HCEC 1CT (cell line): ENCODE measurements at places on chromosomes 1 and 21.

- no peak for DNase-seq
Observed at GRCh38 chr1:25019337-25020172, 89.5 kb upstream of the RUNX3 start.

- no peak for DNase-seq
Observed at GRCh38 chr1:41006942-41007865, 14.3 kb downstream of the SLFNL1 start.

- DNase-seq: no peak
Observed at GRCh38 chr1:163442895-163443294, 121.1 kb downstream of the NUF2 start.

- no peak for DNase-seq
Observed at GRCh38 chr1:81126989-81127581, 673.6 kb upstream of the ADGRL2 start.

DNA sequence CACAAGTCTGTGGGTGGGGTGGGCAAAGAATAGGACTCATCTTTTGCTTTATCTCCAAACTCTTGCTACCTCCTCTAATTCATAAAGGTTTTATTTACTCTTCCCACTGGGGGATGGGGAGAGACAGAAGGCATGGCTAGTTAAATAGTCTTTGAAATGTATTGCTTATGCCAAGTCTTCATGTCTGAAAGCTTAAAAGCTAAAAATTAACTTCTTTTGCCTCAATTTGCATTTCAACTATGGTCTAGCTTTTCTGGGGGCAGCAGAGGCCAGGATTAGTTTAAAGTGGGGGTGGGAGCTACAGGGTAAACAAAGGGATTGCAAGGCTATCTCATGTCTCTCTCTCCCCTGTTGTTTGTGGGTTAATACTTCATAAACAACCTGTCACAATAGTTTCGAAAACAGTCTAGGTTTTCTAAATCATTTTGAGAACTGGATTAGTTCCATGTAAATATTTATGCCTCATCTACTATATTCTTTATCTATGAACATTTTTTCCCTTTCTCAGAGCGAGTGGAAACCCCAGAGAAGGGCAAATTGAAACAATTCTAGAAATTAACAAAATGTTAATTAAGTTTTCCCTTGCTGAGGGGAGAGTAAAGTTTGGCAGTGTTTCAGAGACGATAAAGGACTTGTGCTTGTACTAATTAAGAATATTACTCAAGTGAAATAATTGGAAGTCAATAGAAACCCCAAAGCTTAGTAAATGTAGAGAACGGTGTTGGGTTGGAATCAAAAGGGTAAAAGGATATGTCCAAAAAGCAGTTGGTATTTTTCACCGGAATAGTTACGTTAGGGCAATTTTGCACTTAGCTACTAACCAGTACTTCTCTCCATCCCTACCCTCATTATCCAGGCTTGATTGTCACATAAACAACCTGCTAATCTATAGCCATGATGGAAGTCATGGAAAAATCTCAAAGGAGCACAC is 182.2 kb downstream of the GIPC2 start:
- no peak for DNase-seq

GRCh38 chr1:11466416-11466815 is 12.5 kb upstream of the DISP3 start:
- DNase-seq: no peak

DNA sequence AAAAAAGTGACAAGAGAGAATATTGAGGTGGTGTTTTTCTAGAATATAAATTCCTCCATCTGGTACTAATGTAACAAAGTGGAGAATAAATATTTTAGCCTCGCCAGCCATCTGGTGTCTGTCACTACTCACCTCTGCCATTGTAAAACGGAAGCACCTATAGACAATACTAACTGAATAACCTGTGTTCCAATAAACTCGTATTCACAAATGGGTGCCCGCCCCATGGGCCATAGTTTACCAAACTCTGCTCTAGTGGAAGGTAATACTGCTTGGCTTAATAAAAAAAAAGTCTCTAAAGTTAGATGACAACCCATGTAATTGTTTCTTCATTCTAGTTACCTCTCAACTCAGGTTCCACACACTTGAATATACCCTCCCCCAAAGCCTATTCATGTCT is 8.1 kb downstream of the MIS18A start:
- DNase-seq: no peak

DNA sequence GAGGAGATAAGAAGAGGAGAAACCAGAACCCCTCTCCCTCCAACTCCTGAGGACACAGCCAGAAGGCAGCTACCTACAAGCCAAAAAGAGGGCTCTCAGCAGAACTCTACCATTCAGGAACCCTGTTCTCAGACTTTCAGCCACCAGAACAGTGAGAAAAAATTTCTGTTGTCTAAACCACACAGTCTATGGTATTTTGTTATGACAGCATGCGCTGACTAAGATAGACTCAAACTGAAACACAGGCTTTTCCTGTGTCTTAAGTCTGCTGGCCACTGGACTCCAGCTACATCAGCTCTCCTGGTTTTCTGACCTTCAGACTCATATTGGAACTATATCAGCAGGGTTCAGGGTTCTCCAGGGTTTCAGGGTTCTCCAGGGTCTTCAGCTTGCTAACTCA is 126.5 kb upstream of the TNFSF4 start:
- DNase-seq: peak; percentile 54

DNA sequence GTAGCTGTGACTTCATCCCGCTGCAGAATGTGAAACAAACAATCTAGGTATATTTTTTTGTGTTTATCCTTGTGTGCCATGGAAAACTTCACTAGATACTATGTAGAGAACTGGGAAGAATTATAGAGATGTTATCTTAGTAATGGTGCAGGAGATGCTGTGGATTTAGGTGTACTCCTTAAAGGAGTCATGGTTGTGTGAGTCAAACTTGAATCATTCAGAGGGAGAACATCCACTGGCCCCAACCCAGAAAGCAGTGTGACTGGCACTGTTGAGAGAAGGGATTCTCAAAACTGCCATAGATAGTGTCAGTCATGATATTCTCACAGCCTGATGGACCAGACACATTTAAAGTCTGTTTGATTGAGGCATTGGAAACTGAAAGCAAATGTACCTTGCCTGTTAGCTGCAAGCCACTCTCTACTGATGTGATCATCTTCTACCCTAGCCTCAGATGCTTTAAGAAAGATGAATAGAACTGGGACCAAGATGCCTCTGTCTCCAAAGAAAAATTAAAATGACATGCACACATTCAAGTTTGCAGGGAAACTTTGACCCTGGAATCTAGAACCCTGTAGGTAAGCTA is 754.6 kb downstream of the MRPL39 start:
- no peak for DNase-seq

GRCh38 chr1:12359359-12360133 is 129.7 kb downstream of the VPS13D start:
- no peak for DNase-seq

DNA sequence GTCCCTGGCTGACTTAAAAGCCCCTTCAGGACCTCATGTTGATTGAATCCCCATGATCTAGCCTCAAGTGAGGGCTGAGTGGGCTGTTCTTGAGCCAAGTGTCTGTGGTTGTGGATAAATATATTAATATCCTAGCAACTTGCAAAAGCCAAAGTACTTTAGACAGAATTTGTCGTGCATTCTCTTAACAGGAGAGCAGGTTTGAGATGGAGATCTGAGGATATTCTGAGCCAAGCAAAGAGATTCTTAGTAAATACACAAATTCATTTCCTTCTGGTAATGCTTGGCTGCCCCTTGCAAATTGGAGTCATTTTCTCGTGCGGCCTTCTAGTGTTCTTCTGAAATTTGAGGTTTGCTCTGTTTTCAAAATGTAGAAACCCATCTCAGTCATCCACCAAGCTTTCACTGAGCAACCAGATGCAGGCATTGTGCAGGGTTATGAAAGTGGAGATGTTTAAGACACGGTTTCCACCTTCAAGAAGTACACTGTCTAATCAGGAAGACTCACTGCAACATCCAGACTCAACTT is 242.1 kb upstream of the JUN start:
- no peak for DNase-seq

DNA sequence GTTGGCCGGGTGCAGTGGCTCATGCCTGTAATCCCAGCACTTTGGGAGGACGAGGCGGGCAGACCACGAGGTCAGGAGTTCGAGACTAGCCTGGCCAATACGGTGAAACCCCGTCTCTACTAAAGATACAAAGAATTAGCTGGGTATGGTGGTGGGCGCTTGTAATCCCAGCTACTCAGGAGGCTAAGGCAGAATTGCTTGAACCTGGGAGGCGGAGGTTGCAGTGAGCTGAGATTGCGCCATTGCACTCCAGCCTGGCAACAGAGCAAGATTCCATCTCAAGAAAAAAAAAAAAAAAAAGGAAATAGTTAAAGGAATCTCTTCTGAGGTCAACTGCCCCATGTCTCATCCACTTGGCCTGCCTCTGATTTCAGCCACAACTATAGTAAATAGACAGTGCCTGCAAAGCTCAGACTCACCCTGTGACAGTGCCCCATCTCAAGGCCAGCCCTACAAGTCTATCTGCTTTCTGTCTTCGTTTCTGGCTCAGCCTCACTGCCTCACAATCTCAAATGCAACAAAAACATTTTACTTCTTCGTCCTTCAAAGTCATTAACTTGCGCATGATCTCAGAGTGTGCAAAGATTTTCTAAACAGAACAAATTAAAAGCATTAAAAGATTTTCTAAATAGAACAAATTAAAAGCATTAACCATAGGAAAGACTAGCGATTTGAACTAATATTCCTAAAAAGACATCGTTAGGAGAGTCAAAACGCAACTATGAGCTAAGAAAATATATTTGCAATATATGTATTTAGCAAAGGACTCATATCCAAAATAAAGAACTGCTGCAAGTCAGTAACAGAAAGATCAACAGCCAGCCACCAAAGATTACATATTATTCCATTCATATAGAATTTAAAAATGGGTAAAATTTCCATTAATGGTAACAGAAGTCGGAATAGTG is 65.0 kb upstream of the PRDX6 start:
- peak; percentile 90 for DNase-seq

- DNase-seq: peak; percentile 58
Observed at GRCh38 chr1:117128323-117129079, 7.0 kb upstream of the TRIM45 start.

DNA sequence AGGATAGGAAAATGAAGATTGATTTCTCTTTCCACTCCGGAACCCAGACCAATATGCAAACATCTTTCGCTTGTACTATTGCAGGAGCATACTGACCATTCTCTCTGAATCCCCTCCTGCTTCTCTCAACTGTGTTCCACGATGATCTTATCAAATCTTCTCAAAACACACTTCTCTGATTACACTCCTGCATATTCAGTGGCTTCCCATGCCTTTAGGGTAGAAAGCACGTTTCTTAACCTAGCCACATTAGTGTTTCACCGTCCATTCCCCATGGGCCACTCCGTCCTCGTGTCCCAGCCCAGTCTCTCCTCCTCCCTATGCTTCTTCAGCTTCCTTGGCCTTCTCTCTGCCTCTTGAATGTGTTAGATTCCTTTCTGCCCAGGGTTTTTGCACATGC is 198.5 kb downstream of the ZP4 start:
- DNase-seq: no peak

DNA sequence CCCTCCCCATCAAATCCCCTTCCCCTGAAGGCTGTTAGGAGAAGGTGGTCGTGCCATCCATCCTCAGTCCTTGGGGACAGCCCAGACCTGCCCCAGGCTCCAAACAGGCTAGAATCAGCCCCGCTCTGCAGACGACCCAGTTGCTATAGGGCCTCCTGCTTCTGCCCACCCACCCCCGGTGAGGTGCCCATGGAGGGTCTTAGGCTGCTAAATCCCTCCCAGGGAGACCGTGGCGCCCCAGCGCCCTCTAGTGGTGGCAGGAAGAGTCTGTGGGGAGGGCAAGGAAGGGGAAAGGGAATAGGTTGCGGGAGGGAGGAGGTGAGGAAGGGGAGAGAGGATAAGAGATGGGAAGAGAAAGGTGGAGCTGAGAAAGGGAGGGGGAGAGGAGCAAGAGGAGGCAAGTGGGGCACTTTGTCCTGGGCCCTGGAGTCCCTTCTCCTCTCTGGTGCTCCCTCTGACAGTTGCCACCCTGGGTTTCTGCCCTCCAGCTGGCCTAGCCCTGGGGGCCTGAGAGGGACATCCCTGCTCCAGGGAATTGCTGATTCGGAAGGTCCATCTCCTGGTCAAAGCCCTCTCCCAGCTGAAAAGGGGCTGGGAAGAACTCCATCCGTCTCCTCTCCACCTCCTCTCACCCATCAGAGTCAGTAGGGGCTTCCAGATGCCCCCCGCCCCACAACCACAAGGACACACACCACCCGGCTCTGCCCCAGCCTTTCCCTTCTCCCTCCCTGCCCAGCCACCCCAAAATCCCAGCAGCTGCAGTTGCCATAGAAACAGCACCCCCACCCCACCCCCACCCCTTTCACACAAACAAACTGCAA is 55.4 kb downstream of the CAMK2N1 start:
- no peak for DNase-seq

GRCh38 chr1:16128338-16128741 is 27.5 kb downstream of the EPHA2 start:
- DNase-seq: no peak

DNA sequence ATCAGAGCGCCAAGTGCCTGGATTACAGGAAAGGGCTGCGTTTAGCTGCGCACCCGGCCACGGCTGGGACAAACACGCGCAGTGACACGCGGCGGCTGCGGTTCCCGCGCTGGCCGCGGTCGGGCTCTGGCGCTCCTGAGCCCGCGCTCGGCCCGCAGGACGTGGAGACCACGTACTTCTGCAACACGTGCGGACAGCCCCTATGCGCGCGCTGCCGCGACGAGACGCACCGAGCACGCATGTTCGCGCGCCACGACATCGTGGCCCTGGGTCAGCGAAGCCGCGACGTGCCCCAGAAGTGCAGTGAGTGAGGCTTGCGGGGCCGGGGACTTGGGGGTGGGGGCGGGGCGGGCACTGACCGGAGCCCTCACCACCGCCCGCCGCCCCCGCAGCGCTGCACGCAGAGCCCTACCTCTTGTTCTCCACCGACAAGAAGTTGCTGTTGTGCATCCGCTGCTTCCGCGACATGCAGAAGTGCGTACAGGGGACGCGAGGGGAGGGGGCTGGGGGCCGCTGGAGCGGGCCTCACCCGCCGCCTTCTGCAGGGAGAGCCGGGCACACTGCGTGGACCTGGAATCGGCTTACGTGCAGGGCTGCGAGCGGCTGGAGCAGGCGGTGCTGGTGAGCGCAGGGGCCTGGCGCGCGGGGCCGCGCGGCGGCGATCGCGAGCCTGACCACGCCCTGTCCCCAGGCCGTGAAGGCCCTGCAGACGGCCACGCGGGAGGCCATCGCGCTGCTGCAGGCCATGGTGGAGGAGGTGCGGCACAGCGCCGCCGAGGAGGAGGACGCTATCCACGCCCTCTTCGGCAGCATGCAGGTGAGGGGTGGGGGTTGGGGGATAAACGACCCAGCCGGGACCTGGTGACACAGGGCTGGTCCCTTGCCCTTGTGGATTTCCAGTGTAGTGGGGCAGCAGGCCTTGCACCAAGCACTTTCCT is 3.1 kb downstream of the RNF207 start:
- no peak for DNase-seq

DNA sequence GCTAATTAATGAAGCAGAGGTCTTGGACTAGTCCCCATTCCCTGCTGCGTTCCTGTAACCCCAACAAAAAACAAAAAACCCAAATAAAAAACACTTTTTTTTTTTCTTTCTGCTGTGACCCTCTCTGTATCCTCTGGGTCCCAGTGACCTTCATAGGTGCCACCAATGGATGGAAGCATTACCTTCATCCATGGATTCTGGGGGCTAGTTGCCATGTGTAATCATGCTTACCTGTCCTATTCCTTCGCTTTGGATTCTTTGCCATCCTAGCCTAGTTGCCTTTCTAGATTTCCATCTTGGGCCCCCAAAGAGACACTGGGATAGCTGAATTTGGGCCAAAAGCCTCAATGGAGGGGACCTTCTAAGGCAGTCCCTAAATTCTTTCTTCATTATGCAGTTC is 1208.7 kb downstream of the BRINP3 start:
- peak; percentile 13 for DNase-seq

GRCh38 chr1:46830665-46831322 is 31.9 kb downstream of the CYP4B1 start:
- DNase-seq: no peak
